ENCODE measurements at places on chromosomes 4 and X.

- DNase-seq, result no peak
- no peak overlapping the region for H3K4me3 ChIP-seq
- H3K36me3 ChIP-seq, result no peaks in the 10 kb centered on the region
Observed at GRCh38 chr4:55175779-55176231, 50.4 kb upstream of the KDR start.

DNA sequence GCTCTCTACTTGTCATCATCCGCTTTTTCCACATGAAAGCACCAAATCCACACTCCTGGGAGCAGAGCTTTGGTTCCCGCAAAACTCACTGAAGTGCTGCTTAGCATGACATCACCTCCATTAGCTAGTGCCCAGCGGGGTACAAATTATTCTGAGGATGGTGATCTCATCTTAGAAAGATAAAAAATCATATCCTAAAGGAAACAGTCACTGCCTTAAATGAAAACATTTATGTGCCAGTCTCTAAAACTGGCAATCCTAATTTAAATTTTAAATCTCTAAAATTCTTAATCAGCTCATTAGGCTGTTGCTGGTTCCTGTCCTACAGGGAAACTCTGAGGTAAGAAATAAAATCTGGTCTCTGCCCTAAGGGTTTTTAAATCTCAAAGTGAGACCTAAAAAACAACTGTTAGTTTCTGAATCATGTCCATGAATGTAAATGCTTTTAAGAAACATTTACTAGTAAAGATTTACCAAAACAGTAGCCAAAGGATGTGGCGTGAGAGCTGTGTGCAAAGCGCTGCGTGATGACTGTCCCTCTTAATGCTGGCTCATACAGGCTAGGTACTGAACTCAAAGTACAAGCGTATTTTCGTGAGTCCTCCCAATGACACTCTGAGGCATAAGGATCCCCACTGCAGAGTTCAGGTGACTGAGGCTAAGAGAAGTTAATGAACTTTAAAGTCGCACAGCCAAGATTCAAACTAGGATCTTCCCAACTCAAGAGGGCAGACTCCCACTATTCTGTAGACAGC lies 4.5 kb downstream of the CASP3 start:
- peak overlapping the region; percentile 56 for H3K27ac ChIP-seq
- peaks cover 56% of the 10 kb centered on the region for H3K4me1 ChIP-seq
- peak overlapping the region; percentile 59 for H3K4me3 ChIP-seq
- no peak for DNase-seq

- no peaks in the 10 kb centered on the region for H3K36me3 ChIP-seq
- H3K27ac ChIP-seq, result no peak overlapping the region
- no peaks in the 10 kb centered on the region for H3K4me1 ChIP-seq
- DNase-seq, result no peak
Observed at GRCh38 chr4:78484574-78484973, 67.0 kb upstream of the ANXA3 start.

DNA sequence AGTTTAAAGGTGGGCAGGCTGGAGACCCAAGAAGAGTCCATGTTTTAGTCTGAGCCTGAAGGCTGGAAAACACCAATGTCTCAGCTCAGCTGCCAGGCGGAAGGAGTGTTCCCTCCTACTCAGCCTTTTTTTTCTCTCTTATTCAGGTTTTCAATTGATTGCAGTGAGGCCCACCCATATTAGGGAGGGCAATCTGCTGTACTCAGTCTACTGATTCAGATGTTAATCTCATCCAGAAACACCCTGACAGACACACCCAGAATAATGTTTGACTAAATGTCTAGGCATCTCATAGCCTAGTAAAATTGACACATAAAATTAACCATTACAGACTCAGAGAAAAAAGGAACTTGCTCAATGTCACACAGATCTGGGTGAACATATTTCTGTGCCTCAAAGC lies 347.1 kb downstream of the GBA3 start:
- no peak overlapping the region for H3K27ac ChIP-seq
- H3K36me3 ChIP-seq, result no peaks in the 10 kb centered on the region

DNA sequence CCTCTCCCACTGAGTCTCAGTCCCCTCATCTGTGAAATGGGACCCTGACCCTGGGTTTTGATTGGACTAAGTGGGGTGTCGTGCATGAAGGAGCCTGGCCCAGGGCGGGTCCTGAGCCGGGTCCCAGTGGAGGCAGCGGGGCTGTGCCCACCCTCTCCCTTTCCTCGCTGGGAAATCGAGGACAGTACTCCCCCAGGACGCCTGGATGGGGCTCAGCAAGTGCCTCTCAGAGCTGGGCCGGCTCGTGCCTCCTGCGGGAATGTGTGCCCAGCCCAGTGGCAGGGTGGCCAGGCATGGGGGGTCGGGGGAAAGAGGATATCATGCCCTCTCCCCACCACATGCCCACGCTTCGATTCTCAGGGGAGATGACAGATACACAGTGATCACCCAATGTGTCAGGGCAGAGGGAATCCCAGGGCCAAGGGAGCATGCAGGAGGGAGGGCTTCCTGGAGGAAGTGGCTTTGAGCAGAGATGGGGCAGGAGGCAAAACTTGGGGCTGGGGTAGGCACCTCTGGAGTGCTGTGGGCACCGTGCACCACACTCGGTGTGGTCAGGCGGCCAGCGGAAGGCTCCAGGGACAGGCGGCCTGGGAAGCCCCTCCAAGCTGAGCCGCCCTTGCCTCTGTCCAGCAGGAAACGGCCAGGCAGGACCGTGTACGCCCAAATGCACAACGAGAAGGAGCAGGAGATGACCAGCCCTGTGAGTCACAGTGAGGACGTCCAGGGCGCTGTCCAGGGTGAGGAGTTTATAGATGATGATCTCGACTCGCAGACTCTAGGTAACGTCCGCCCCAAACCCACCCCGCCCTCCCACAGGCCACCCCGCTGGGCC lies 203.0 kb downstream of the AFAP1 start:
- H3K4me3 ChIP-seq, result no peak overlapping the region
- H3K36me3 ChIP-seq, result no peaks in the 10 kb centered on the region
- H3K27me3 ChIP-seq, result no peaks in the 10 kb centered on the region
- no peak for DNase-seq

GRCh38 chr4:165588534-165589315 lies 209.9 kb downstream of the CPE start:
- no peaks in the 10 kb centered on the region for H3K36me3 ChIP-seq
- no peaks in the 10 kb centered on the region for H3K4me1 ChIP-seq
- no peaks in the 10 kb centered on the region for H3K27me3 ChIP-seq

DNA sequence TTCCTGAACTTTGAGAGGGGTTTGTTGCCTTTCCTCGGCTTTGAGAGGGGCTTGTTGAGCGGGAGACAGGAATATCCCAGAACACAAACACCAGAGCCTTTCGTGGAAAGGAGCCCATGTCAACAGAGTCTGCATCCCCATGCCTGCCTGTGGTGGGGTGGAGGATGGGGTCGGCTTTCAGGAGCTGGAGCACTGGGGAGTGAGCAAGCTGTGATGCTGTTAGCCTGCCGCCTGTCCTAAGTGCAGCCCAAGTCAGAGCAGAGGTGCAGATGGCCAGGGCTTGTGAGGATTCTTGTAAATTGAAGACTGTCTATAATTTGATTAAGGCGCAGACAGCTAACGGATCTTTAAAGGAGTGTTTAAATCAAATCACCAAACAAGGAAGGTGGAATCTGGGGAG lies 103.3 kb upstream of the ANK2 start:
- no peak overlapping the region for H3K4me3 ChIP-seq
- H3K36me3 ChIP-seq, result no peaks in the 10 kb centered on the region
- H3K27ac ChIP-seq, result no peak overlapping the region
- no peak for DNase-seq
- H3K4me1 ChIP-seq, result no peaks in the 10 kb centered on the region

Data from T-helper 2 cell treated with Interferon-gamma antibody and Interleukin-4, amounts not matched to agents 5 μg/mL and 100 μg/mL, for 36 hours (primary cell).